HEK293T (cell line): ENCODE measurements at places on chromosomes 7 and 10.

DNA sequence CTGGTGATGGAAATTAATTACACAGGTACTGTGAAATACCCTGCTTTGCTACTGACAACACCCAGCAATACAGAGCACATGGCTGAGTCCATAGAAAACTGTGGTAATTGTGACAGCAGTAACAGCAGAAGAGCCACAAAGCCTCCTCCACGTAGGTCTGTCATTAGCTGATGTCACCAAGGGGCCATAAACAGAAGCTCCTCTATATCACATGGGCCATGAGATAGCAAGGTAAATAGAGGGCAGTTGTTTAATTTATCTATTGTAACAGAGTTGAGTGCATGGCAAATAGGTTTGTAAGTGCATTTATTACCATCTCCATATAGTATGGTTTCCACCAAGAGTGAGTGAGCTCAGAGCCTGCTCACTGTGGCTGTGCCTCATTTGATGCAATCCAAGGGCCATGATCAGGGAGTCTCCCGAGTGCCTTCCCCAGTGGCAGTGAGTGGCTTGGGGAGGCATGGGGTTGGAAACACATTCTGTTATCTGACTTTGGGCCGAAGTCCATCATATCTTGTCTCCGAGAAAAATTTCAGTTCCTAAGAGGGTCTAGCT, 281.2 kb downstream of the SKAP2 start:
- DNase-seq, result no peak

DNA sequence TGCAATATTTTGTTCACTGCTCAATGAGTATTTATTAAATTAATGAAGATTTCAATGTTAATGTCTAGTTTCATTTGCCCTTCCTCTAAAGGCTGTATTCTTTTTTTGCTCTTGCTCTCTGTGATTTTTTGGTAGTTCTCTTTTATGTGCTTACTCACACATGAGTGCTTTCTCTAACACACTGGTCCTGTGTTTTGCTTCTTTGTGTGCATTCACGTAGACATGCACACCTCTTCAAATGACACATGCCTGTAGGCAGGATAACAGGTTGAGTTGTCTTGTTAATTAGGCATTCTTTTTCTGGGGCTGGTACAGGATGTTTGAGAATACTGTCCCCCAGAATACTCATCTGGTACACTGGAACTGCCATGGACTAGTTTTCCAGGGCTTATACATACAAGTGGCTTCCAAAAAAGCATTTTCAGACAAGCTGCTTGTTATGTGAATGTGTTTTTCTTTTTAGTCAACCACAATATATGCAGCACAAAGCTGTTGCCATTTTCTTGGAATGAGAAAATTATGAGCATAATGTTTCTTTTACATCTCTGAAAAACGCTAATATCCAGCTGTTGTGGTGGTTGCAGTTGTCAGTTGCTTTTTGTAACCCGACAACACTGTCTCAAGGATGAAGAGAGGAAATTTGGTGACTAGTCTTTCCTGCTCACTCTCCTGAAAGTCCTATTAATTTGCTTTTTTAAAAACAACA, 416.4 kb downstream of the AUTS2 start:
- DNase-seq, result no peak

DNA sequence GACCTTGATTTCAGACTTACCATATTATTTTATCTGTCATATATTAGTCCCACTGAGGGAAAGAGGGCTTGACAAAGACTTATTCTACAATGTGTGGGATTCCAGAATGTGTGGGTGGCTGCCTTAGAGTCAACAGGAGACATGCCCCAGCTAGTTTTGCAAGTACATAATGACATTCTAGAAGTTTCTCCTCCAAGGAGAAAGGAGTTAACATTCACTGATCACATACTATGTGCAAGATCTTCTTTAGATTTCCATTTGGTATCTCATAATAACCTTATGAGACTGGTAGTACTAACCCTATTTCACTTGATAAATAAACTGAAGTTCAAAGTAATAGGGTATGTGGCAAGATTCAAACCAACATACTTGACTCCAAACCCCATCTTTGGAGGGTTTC, 25.2 kb downstream of the IRF5 start:
- DNase-seq, result no peak

DNA sequence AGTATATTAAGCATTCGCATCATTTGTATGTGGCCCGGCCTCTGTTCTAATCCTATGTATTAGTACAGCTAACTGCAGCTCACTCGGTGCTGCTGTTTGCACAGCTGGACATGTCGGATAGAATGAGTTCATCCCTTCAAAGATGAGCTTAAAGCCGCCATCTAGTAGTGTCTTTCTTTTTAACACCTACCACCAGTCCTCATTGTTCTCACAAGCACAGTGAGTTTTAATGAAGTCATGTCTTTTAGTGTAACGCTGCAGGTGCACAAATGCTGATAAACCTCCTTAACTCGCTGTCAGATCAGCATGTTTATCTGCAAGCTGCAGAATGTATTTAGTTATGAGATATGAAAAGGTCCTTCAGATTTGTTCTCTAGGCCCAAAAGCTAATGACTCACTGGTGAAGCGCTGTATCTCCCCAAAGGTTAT, 247.5 kb downstream of the MTERF1 start:
- no peak for DNase-seq

- DNase-seq, result peak; percentile 76
Observed at GRCh38 chr10:66925896-66926715, at the start of gene LRRTM3. Gene LRRTM3 (plus strand): TSS chr10:66926036.

GRCh38 chr10:14325325-14325955, 5.3 kb downstream of the FRMD4A start:
- DNase-seq, result peak; percentile 52

- peak; percentile 27 for DNase-seq
Observed at GRCh38 chr7:51316666-51317581, at the start of gene COBL. Gene COBL (minus strand): TSS chr7:51316809. CDS start chr7:51316633, 176 bp downstream.

DNA sequence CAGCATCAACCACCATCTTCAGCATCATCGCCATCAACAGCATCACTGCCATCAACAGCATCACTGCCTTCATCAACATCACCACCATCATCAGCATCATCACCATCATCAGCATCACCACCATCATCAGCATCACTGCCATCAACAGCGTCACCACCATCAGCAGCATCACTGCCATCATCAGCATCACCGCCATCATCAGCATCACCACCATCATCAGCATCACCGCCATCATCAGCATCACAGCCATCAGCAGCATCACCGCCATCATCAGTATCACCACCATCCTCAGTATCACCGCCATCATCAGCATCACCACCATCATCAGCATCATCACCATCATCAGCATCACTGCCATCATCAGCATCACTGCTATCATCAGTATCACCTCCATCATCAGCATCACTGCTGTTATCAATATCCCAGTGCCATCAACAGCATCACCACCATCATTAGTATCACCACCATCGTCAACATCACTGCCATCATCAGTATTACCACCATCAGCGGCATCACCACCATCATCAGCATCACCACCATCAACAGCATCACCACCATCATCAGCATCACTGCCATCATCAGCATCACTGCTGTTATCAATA, 115.2 kb downstream of the RGS10 start:
- no peak for DNase-seq

GRCh38 chr10:77256346-77256745, 381.3 kb downstream of the KCNMA1 start:
- no peak for DNase-seq

DNA sequence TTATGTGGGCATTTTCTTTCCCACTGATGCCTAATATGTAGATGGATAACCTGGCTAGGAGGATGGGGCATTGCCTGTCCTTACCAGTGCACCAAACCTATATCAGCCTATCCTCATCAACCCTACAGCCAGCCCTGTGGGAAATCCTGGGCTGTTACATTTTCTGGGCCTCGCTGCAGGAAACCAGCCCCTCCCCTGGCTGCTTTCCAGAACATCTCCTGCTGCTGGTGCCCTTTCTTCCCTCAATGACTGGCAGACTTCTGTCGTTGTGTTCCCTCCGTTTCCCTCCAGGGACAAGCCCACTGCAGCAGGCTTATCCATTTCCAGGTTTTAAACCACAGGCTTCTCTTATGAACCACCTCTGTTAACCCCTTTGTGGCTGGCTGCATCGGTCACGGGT, 486.1 kb upstream of the COBL start:
- DNase-seq, result no peak

DNA sequence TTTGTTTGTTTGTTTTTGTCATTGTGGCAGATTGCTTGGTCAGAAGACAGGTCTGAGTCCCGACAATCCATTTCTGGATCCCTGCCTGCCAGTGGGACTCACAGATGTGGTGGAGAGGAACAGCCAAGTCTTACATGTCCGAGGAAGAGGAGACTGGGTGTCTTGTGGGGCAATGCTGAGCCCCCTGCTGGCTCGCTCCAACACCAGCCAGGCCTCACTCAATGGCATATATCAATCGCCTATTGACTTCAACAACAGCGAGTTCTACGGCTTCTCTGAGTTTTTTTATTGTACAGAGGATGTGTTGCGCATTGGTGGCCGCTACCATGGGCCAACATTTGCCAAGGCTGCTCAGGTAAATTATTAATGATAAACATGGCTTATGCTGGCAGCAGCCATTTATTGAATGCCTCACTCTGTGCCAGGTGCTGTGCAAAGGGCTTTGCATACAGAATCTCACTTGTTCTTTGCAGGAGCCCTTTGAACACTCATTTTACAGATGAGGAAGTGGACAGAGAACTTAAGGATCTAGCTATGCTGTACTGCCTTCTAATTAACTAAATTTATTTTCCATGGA, 33.3 kb downstream of the COX15 start:
- DNase-seq, result no peak

GRCh38 chr10:76138286-76138685, 706.9 kb downstream of the LRMDA start:
- no peak for DNase-seq

- DNase-seq, result no peak
Observed at GRCh38 chr7:45885264-45885882, 2.9 kb upstream of the IGFBP1 start.

GRCh38 chr7:139453673-139454321, 29.7 kb downstream of the KLRG2 start:
- DNase-seq, result no peak

DNA sequence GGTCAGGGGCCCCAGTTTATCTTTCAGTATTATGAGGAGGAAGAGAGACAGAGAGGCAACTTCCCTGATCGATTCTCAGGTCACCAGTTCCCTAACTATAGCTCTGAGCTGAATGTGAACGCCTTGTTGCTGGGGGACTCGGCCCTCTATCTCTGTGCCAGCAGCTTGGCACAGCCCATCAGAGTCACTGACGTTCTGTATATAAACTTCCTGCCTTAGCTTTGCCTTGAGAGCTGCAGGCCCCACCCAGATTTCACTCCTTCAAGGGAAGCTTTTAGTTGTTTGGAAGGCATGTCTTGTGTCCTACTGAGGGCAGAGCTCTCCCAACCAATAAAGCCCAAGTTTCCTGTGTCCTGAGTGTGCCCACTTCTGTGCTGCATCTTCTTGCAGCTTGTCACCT, 242.5 kb upstream of the PRSS58 start:
- DNase-seq, result no peak

DNA sequence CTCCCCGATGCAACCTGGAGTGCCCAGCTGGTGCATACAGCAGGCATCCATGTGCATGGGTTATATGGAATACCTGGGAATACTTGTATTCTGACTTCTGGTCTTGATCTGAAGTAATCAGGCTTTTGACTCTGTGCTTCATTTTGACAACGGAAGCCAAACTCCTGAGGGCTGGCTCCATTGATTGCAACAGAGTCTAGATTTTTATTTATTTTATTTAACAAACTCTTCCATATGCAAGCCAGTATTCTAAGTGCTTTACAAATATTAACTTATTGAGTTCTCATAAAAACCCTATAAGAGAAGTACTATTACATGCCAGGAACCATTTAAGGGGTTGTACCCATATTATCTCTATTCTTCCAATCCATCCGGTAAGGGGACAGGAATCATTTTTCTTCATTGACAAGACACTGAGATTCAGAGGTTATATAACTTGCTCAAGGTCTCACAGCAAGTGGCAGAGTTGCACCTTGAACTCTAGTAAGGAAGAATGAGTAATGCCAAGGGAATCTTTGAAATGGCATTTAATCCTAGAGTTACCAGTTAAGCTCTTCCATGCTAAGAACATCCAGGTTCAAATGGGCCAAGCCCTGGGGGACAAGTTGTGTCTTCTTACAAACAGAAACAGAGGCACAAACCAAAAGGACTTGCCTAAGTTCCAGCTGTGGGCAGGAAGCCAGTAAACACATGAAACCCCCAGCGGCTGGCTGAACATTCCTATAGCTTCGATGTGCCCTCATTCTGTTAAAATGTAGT, 241.0 kb downstream of the WDR11 start:
- DNase-seq, result no peak

- DNase-seq, result no peak
Observed at GRCh38 chr7:157813741-157814661, 477.2 kb downstream of the DNAJB6 start.

DNA sequence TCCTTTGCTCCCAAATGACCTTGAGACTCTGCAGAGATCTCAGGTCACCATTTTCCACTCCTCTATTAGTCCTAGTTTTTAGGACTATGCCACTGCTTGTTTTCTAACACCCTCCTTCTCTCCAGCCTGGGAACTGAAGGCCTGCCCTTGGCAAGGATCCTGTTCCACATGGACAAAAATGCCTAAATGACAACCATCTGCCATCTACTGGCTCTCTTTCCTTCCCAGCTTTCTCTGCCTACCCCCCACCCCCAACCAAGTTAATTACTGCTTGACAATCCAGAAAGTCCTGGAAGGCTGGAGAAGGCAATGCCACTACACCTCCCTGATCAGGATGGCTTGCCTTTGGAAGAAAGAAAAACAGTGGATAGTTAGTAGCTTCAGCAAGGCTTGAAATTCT, 44.8 kb upstream of the SP8 start:
- DNase-seq, result no peak

GRCh38 chr10:78634389-78634815, 434.4 kb upstream of the ZMIZ1 start:
- DNase-seq, result no peak

- no peak for DNase-seq
Observed at GRCh38 chr10:59258890-59259289, 82.4 kb downstream of the PHYHIPL start.

GRCh38 chr7:23216021-23216420, 30.6 kb upstream of the GPNMB start:
- DNase-seq, result no peak

- DNase-seq, result no peak
Observed at GRCh38 chr10:122220736-122221135, 50.4 kb upstream of the BTBD16 start.

GRCh38 chr7:150685219-150686029, at the start of gene GIMAP2:
Gene GIMAP2 (plus strand): TSS chr7:150685706. CDS start chr7:150687060, 1,354 bp downstream.
- DNase-seq, result no peak

DNA sequence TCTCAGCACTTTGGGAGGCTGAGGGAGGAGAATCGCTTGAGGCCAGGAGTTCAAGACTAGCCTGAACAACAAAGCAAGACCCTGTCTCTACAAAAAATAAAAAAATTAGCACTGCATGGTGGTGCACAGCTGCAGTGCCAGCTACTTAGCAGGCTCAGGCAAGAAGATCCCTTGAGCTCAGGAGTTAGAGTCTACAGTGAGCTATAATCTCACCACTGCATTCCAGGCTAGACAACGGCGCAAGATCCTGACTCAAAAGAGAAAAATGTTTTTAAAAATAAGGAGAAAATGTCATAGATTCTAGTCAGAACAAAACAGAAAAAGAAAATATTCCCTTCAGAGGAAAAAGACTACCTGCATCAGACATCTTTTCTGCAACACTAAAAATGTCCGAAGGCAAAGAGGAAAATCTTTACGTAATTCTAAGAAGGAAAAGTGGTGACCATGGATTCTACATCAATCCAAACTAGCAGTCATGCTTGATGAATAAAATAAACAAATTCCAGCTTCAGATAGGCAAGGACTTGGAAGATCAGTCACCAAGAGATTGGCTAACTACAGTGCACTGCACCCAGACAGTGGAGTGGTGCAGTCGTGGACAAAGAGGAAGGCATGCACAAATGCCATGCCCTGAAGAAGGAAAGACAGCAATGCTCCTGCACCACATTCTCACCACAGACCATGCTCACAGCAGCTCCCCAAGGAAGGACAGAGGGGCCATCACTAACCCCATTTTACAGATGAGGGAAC, 54.3 kb downstream of the ERCC6 start:
- no peak for DNase-seq
